NCI-H1417 (cell line): ENCODE measurements at places on chromosomes 1 and 21.

DNA sequence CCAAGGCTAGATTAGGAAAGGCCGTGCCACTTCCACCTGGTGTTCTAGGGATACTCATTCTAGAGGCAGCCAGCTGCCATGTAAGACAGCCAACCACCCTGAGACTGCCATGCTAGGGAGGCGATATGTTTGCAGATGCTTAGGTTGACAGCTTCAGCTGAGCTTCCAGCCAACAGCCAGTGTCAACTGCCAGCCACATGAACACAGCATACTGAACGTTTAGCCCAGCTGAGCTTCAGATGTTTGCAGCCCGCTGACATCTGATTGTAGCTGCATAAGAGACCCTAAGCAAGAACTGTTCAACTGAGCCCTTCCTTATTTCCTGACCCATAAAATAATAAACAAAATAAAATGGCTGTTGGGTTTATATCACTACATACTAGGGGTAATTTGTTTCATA is 5.0 kb upstream of the KCNC4 start:
- no peak for DNase-seq

DNA sequence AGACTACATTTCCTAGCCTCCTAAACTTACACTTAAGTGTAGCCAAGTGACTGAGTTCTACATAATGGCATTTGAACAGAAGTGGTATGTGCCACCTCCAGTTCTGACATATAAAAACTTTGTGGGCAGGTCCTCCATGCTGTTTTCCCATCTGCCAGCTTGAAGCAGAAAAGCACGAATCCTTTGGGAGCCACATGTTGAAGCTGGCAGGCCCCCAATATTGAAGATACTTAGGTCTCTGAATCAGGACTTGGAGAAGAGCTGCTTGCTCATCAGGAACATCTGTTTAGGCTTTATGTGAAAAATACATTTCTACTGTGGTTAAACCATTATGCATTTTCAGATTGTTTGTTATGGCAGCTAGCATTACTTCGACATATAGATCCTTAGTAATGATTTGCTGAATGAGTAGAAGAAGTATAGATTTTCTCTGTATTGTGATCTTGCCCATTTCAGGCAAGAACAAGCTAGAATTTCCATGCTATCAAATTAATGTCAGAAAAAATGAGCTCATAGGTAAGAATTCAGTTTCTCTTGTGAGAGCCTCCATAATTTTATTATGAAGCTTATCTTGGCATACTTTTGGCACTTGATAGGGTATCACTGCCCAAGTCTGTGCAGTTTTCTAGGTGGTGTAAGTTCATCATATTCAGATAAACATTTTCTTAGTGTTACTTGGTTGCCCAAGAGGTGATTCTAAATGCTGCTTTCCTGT is 68.4 kb downstream of the GDAP2 start:
- no peak for DNase-seq

DNA sequence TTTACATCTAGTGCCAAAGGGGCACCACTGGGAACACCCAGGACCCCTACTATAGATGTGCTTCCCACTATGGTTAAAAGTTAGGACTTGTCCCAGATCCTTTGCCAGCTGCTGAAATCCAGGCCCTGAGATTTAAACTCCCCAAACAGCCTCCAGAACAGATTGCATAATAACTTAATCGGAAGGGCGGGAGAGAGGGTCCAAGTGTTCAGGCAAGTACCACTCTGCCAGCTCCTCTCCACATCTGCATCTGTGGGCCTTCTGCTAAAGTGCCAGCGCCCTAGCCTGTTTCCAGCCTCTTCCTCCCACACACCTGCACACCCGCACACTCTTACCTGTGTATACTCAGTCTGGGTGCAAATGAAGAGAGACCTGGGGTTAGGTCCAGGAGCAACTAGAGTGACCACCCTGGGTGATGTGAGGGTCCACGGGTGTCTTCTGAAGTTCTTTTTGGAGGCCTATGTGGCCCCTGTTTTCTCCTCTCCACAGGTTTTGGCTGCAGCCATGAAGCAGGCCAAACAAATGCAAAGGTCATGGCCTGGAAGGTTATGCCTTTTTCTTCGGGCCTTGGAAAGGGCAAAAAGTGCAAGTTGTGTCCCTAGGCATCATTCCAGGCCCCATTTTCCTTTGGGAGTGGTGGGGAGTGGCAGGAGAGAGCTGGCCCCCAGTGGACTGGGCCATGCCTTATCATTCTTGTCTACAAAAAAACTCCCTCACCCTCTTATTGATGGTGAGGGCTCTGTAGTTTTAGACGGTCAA is 29.3 kb downstream of the KIRREL1 start:
- DNase-seq = no peak

DNA sequence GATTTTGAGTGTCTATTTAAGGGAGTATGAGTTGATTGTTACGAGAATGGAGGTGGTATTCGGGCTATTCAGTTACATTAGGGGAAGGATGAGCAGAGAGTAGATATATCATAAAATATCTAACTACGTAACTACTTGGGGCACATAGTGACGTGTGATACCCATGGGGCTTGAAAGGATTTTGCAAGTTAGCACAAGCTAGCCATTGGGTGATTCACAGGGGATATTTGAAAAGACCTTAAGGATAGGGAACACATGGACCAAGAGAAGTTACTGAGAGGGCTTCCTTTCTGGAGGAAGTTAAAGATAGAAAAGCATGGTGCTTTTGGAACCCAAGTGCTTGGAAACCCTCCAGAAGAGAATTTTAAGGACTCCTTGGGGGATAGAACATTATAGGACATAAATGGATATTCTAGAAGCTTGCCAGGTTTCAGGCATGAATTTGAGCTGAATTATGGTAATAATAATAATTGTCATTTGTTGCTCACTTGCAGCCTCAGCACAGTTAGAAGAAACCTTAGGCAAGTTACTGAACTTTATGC is 5.4 kb downstream of the DISP1 start:
- DNase-seq = no peak

DNA sequence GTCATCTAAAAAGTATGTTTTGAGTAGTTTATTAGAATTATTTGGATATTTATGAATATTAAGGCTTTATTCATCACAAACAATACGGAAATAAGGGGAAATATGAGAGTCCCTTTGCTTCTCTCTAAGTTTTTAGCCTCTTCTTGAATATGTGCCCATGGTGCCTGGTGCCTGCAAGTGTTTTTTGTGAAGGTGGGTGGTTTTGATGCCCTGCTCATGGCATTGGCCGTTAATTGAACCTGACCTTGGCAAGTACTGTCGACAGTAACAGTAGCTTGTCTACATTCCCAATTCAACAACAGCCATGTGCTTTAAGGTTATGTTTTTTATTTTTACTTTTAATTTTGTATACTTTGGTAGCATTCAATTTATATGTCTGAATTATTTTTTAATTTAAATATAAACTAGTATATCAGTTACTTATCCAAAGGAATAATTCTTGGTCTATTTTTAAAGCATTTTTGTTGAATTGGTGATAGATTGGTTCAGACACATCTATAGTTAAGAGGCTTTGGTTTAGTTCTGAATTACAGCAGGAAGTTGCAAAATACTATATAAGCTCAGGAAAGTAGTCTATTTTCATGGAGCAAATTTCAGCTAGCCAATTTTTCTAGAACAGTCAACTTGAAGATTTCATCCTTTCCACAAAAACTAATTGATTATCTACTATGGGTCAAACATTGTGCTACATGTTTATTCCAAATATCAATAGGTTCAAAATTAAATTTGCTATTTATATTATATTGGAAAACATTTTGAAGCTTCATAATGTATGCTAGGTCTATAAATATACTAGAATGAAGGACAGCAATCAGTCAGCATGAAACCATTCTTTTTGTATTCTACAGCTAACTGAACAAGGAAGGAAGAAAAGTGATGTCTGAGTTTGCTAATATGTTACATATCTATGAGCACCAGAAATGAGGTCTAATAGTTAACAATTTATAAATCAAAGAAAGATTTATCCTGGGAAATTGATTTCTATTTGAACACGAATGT is 184.4 kb downstream of the MRPL39 start:
- no peak for DNase-seq

GRCh38 chr21:36446301-36446700 is 33.6 kb downstream of the CLDN14 start:
- DNase-seq = no peak

DNA sequence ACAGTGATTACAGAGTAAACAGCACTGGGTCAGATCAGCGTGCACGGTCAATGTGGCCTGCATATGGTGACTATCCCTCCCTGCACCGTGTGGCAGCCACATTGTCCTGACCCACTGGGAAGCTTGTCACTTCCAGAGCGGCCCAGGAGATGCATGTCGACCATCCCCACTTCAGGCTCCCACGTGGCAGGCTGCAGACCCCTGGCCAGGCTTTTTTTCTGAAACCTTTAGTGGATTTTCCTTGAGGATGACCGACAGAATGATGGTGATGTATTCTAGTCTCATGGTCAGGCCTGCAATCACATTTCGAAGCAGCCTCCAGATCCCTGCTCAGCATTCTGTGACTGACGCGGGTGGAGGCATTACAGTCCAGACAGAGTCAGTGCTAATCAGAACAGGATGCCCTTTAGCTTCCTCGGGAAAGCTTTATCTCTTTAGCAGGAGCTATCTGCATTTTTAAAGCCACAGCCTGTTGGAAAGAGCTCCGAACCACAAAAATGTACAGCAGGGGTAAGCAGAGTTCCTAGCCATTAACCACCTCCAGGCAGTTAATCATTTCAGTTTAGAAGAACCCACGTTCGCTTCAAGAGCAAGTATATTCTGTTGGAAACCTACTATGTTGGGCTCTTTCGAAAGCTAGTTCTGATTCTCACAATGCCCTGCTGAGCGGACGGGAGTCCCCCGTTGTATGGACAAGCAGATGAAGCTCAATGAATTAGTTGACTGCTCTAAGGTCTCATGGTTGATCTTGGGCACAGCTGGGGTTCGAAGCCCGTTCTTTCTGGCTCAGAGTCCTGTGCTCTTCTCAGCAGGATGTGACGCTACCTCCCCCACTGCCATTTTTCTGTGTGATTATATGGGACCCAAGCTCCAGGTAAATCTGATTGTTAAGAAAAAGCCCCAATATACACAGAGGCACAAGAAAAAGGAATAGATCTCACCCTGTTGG is 56.5 kb downstream of the IRF2BP2 start:
- no peak for DNase-seq

GRCh38 chr1:36135796-36136195 is 10.8 kb upstream of the COL8A2 start:
- DNase-seq = no peak

DNA sequence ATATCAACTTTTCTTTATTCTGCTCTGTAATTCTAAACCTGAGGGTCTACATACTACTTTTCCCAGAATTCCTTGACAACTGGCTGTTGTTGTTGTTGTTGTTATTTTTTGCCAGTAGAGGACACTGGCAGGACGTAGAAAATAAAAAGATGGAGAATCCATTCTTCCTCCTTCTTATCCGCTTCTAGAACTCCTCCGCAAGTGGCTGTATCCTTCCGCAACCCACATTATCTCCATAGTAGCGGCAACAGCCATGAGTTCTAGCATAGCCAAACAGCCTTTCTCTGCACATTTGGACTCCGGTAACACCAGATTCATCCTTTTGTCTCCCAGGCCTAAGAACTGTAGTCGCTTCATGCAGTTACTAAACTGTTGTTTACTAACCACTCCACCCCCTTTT is 91.1 kb upstream of the CACHD1 start:
- no peak for DNase-seq

DNA sequence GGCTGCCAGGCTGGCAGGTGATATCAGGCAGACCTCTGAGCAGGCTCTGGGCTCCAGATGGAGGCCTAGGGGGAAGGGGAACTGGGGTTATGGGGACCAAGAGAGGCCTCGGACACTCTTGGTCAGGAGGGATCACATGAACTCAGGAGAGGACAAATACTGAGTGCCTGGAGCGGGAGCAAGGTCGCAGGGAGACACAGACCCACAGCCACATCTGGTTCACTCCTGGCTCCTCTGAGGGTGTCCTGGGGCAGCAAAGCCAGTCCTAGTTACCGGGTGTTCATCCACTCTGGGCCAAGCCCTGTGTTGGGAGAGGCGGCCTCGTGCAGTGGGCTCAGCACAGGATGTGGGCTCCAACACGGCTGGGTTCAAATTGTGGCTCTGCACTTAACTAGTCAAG is 239.0 kb downstream of the PTPRU start:
- DNase-seq = no peak

DNA sequence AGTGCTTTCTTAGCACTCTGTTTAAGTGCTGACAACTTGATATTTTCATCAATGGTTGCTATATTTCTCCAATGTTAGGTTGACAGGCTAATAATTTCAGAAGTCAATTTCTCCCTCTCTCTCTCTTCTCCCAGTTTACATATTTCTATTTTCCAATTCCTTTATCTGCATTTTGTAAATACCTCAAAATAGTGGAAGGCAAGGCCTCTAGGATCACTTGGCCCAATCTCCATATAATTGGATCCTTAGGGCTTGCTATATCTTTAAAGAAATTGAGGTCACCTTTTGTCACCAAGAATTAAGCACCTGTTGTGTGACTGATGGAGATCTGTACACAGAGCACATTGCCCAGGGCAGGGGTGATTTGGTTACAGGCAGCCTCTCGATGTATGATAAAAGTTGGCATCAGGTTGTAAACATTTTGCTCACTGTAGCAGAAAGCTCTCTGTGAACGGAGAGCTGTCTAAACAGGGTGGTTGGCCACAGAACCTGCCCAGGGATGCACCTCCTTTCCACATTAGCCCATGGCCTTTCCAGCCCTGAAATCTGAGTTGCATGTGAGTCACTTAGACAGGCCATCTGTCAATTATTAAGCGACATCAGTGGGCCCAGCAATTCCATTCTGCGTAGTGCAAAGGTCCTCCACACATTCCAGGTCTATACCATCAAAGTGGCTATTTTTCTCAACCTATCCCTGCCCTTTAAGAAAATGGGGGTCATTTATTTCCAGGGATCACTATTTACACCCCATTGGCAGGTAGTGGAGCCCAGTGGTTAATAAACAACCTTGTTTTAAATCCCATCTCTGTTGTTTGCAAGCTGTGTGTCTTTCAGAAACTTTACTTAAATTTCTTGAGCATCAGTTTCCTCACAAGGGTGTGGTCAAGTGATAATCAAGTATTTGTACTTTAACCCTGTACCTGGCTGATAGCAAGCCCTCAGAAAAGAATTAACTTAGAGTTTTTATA is 29.1 kb upstream of the IRF2BP2 start:
- no peak for DNase-seq

GRCh38 chr1:220786057-220786336 is 716 bp upstream of the MTARC1 start:
- DNase-seq = no peak

- no peak for DNase-seq
Observed at GRCh38 chr1:205060746-205061145, 17.7 kb downstream of the CNTN2 start.

- no peak for DNase-seq
Observed at GRCh38 chr1:169122976-169123375, 16.5 kb downstream of the ATP1B1 start.

DNA sequence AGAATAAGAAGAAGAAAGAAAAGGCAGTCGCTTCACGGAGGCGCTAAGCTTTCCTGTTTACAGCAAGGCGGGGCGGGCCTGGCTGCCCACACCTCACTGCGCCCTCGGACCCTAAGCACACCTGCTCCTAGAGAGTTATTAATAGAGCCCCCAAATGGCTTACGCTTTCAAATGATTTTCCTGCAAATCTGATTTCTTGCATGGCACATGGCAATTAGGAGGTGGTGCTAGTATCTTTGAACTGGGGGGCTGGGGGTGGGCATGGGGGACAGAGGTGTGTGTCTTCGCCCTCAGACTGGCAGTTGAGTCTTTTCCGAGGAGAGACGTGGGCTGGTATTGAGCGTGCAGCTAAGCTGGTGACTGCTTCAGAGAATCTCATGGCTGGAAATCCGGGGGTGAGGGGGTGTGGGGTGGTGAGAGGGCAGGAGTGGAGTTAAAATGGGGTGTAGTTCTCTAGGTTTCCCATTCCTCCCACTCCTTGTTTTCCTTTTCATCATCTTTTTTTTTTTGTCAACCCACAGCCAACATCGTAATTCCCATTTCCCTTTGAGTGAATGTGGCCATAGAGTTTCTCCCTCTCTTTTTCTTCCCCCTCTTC is 1.3 kb downstream of the S1PR1 start:
- no peak for DNase-seq
